Sigmoid colon (tissue), 7 donors: ENCODE measurements at places on chromosomes 2 and 18. TPM values are rescaled to one million over a fixed set of nuclear protein-coding genes. Genes with fewer than 3 reads are reported as not detected.
A peak's percentile ranks its signal among the peaks of the same experiment; 100 is the strongest.

The NHEJ1 gene
- 19.4 TPM for total RNA-seq

GRCh38 chr2:233928594-233929351, 11.6 kb downstream of the TRPM8 start:
- no peak for DNase-seq
- H3K27ac ChIP-seq: no peak overlapping the region
- H3K4me3 ChIP-seq: no peak overlapping the region
- peaks cover 18% of the 10 kb centered on the region for H3K27me3 ChIP-seq
- H3K36me3 ChIP-seq: no peaks in the 10 kb centered on the region

The MOCOS gene
- 1.4 TPM for total RNA-seq

- no peaks in the 10 kb centered on the region for H3K36me3 ChIP-seq
- DNase-seq: no peak
- H3K27ac ChIP-seq: peak overlapping the region; percentile 60
- H3K4me3 ChIP-seq: no peak overlapping the region
Observed at GRCh38 chr2:237143676-237144440, 58.2 kb downstream of the COPS8 start.

The CHCHD5 gene
- 28.1 TPM for total RNA-seq

- H3K27ac ChIP-seq: no peak overlapping the region
- no peak overlapping the region for H3K4me3 ChIP-seq
- H3K4me1 ChIP-seq: no peaks in the 10 kb centered on the region
- no peaks in the 10 kb centered on the region for H3K36me3 ChIP-seq
- no peaks in the 10 kb centered on the region for H3K27me3 ChIP-seq
Observed at GRCh38 chr2:123546353-123546752, 478.7 kb upstream of the CNTNAP5 start.

DNA sequence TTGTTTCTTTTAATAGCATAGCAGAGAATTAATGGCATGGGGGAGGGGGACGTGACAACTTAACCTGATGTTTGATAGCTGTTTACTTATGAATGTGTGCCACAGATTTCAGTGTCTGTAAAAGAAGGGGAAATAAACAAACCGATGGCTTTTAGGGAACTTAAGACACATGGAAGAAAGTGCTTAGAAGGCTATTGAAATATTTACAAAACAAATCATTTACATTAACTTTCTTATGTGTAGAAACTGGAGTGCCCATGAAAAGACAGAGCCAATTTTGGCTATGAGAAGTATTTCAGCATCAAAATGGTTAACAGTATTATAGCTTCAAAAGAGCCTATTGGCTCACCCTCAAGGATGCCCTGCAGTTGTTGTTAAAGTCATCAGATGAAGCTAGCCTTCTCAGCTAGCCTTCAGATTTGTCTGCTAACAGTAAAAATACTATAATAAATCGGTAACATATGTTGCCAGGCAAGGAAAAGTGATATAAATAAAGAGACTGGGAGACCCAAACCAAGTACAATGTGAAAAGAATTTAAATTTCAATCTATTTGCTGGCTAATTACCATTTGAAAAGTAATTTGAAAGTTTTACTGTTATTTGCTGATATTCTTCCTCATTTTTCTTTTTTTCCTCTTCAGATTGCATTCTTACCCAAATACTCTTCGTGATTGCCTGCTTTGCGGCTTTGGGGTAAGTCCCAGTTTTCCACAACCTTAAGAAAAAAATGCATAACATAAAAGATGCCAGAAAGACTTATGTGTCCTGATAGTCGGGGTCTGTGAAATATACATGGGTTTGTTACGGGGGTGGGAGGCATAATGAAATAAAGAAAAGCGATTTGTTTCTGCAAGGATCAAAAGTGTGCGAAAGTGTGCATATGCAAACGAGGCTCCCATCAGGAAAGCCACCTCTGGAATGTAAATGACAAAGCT, 256.4 kb downstream of the MEIS1 start:
- H3K36me3 ChIP-seq: no peaks in the 10 kb centered on the region
- no peaks in the 10 kb centered on the region for H3K27me3 ChIP-seq
- no peak for DNase-seq
- no peaks in the 10 kb centered on the region for H3K4me1 ChIP-seq

DNA sequence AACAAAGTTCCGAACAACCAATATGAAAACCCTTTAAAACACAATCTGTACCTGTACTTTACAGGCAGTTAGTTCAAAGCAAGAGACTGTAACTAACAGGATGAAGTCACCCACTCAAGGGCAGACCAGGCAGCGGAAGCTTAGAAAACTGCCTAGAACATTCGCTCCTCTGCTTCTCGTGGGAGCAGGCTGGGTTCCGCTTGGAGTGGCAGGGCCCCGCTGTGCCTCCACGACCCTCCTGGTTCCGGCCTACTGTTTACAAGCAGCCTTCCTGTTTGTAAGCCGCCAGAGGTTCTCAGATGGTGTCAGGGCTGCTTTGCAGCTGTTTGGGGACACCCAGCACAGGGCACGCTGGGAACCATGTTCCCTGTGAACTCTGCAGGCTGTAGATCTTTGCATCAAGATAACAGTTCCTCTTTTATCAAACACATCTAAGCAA, 31.3 kb downstream of the CIB4 start:
- H3K4me3 ChIP-seq: no peak overlapping the region
- DNase-seq: no peak
- H3K36me3 ChIP-seq: no peaks in the 10 kb centered on the region
- H3K27ac ChIP-seq: no peak overlapping the region
- no peaks in the 10 kb centered on the region for H3K27me3 ChIP-seq

DNA sequence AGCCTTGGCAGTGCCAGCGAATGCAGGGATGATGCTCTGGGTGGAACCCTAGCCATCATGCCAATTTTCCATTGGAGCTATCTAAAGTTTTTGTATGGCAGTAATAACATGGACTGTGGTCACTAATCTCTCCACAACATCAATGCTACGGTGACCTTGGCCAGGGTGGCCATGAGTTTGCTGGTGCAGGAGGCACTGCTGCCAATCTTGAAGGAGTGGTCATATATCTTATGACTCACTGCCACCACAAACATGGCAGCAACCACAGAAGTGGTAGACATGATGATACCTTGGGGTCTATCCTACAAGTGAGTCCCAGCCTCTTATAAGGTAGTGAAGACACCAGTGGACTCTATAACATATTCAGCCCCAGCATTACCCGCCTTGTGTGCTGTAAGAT, 104.6 kb downstream of the EVA1A start:
- H3K4me3 ChIP-seq: no peak overlapping the region
- DNase-seq: no peak
- H3K4me1 ChIP-seq: no peaks in the 10 kb centered on the region
- no peaks in the 10 kb centered on the region for H3K36me3 ChIP-seq
- H3K27ac ChIP-seq: no peak overlapping the region

GRCh38 chr2:174340400-174341292, 5.9 kb downstream of the SP9 start:
- H3K4me3 ChIP-seq: no peak overlapping the region
- no peaks in the 10 kb centered on the region for H3K4me1 ChIP-seq
- no peak for DNase-seq
- H3K27me3 ChIP-seq: peaks cover 100% of the 10 kb centered on the region

The ADD2 gene
- 5.8 TPM for total RNA-seq

DNA sequence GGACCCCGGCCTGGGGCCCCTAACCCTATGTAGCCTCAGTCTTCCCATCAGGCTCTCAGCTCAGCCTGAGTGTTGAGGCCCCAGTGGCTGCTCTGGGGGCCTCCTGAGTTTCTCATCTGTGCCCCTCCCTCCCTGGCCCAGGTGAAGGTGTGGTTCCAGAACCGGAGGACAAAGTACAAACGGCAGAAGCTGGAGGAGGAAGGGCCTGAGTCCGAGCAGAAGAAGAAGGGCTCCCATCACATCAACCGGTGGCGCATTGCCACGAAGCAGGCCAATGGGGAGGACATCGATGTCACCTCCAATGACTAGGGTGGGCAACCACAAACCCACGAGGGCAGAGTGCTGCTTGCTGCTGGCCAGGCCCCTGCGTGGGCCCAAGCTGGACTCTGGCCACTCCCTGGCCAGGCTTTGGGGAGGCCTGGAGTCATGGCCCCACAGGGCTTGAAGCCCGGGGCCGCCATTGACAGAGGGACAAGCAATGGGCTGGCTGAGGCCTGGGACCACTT, 16.4 kb downstream of the EMX1 start:
- DNase-seq: no peak
- no peaks in the 10 kb centered on the region for H3K36me3 ChIP-seq
- H3K4me3 ChIP-seq: no peak overlapping the region
